Activated T-helper 1 cell treated with anti-CD3 and anti-CD28 coated beads, Interleukin-2, amount 50 U/mL, for 16 hours (primary cell): ENCODE measurements at places on chromosomes 7 and 10.

GRCh38 chr7:108634535-108634934 is 64.9 kb downstream of the DNAJB9 start:
- no peak for DNase-seq

DNA sequence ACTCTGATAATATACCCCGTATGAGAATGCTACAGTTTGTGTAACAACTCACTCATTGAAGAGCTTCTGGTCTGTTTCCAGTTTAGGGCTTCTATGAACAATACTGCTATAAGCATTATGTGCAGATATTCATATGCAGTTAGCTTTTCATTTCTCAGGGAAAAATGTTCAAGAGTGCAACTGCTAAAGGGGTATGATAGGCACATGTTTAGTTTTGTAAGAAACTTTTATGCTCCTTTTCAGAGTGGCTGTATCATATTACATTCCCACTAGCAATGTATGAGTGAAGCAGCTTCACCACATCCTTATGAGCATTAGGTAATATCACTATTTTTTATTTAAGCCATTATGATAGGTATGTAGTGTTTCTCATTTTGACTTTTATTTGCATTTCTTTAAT is 182.6 kb upstream of the CXCL12 start:
- DNase-seq, result no peak

DNA sequence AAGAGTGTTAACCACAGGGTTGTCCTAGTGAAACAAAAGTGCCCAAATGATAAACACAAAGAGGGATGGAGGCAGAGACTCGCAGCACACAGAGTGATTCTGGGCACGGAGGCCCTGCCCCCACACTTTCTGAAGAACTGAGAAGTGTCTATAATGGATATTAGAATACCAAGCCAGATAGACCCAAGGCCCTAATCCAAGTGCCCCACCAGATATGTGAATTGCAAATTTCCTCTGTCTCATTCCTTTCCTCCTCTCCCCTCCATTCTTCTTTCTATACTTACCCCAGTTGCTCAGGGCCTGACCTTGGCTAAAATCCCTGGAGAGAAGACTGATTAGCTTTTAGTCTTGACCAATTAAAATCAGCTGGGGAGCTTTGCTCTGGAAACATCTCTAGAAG is 106.8 kb upstream of the AOAH start:
- no peak for DNase-seq

GRCh38 chr7:147968046-147968610 is 622.4 kb upstream of the C7orf33 start:
- no peak for DNase-seq

- DNase-seq, result no peak
These were observed 17.5 kb upstream of the TRUB1 start for GRCh38 chr10:114920459-114920858.

GRCh38 chr7:14389181-14389591 is 399.7 kb upstream of the ETV1 start:
- DNase-seq, result no peak

DNA sequence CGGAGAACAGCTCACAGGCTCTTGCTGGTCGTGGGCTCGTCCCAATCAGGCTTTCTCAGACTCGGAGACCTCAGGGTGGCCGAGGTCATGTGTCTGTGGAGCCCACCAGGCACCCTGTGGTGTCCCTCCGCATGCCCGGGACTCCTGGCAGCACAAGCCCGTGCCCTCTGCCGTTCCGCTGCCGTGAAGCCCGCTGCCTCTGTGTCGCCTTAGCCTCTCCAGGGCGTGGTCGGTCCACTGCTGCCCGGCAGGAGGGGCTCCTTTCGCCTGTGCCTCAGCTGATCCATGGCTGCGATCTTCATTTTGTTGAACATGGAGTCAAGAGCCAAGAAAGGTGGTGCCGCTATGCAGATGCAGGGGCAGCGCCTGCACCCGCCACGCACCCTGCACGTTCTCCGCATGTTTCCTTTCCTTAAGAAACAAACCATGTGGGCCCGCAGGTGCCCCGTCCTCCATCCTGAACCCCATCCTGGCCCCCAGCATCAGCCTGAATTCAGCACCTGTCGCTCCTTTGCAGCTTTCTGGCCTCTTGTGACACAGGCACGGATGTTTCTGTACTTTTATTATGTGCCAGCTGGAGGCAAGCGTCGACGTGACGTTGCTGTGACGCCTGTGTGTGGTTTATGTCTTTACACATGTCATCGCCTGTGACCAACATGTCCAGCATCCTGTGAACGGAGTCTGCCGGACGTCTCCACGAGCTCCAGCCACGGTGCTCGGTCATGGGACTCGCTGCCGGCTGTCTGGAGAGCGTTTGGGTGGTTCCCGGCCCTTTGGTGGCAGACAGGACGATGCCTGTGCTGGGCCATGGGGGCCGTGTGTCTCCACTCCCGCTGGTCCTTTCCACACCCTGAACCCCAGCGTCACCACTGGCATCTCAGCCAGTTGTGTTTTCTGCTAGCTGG is 69.9 kb downstream of the NKX6-2 start:
- DNase-seq, result no peak

GRCh38 chr7:76133839-76134238 is 67.9 kb upstream of the SRRM3 start:
- no peak for DNase-seq

DNA sequence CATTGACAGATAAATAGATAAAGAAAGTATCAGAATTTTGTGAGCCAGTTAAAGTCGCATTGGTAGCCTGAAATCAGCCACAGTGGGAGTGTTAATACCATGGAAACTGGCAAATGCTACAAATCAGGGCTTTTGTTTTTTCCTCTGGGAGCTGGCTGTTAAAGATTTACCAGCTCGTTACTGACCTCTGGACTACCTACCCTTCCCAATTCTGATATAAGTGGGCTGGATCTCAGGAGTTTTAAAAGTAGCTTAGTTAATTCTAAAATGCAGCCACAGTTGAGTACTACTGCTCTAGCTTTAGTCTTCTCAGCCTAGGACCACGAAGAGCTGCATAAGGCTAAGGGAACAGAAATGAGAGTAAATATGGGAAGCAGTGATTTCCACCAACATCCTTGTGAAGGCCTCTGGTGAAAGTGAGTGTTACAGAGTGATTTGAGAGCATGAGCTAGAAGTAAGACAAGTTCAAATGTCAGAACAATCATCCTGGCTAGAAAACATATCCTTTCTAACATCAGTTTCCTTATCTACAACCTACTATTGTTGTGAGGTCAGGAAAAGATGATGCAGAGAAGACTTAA is 53.2 kb downstream of the A1CF start:
- no peak for DNase-seq

DNA sequence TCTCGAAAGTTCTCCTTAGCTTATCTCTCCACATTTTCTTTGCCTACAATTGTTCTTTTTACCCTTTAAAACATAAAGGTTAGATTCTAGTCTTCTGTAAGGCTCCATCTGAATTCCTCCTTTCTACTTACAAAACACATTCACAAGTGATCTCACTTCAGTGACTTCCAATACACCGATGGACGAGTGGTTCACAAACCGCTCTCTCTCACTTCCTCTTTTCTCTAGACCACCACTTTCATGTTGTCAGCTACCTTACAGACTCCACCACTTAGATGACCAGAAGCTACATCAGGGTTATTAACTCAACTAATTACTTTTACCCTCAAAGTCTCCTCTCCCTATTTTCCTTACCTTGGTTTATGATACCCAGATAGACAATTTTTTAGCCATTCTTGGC is 11.8 kb downstream of the MET start:
- DNase-seq, result no peak

GRCh38 chr7:124397134-124397533 is 364.3 kb upstream of the TMEM229A start:
- no peak for DNase-seq

DNA sequence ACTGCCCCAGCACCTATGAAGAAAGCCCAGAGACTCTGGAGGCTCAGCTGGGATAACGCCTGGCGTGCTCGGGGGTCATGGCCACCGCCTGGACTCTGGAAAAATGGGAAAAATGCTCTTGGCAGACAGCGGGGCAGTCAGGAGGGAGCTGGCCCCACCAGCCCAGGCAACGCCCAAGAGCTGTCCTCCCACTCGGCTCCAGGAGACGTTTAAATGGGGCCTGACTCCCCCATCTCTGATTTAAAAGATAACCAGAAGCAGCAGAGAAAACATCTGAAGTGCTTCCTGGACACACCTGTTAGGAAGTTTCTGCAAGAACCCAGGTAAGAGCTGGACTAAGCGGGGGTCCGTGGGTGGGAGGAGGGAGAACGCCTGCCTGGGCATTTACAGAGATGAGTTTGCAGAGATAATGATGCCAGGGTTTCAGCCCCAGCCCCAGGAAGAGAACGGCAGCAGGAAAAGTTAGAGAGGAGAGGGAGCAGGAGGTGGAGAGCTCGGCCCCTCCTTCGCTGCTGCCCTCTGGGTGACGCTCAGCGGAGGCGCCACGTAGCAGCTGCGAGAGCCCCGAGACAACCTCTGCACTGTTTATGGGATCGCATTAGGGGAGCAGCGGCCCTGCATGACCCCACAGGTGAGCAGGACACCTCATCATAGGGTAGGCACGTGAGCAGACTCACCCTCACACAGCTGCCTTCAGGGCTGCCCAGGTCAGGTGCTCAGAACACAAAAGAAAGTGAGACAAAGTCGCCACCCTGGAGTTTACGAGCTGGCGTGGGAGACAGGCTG is 83.5 kb upstream of the INSIG1 start:
- DNase-seq, result no peak

DNA sequence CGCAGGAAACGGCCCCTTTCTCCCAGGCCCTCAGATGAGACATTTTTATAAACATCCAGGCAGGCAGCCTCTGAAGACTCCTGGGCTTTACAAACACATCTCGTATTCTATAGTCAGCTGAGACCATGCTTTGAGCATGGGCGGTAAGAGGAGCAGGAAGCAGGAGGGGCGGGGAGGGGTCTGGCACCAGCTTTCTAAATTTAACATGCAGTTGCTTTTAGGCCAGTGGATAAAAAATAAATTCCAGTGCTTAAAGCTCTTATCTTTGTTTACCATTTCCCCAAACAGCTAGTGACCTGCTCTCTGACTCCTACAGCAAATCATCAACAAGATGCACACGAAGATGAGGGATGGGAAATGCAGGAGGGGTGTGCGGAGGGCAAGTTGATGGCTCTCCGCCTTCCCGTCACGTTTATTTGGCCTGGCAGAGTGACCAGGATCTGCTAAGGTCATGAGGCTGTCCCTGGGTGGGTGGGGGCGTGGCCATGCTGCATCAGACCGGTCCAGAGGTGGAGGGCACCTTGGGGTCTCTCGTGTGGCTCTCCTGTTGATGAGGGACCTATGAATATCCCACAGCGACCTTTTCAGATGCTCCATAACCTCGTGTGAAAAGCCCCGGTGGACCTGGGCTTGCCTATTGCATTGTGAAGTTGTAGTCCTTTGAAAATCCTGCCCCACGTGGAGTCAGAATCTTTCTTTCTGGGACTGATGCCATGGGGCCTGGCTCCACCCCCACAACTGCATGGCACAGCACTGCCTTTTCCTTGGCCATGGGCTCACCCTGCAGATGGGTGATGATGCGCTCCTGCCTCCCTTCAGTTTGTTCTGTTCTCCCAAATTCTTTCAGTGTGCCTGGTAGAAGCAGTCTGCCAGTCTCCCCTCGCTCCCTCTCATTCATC is 67.5 kb downstream of the PARP12 start:
- DNase-seq, result no peak

- no peak for DNase-seq
These were observed at the start of gene ABCC2 for GRCh38 chr10:99782447-99783286. TSS of gene ABCC2 (plus strand) at chr10:99782640. CDS start at chr10:99782845, 205 bp downstream.

DNA sequence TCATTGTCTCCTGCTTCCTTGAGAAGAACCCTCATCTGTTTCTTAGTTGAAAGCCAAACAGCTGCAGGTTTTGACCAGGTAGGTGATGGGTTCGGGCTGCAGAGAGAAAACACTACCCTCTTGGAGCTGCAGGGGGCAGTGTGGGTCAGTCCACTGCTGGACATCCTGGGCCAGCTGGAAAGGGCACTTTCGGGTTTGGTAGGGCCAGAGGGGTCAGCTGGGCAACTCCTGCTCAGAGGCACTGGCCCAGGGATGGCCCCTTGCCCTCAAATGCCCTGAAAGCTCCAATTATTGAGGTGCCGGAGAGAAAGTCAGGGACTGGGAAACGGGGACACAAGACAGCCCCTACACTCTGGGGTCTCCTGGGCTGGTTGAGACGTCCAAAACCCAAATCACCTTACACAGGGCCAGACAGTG is 90.7 kb downstream of the MKI67 start:
- DNase-seq, result peak; percentile 44

DNA sequence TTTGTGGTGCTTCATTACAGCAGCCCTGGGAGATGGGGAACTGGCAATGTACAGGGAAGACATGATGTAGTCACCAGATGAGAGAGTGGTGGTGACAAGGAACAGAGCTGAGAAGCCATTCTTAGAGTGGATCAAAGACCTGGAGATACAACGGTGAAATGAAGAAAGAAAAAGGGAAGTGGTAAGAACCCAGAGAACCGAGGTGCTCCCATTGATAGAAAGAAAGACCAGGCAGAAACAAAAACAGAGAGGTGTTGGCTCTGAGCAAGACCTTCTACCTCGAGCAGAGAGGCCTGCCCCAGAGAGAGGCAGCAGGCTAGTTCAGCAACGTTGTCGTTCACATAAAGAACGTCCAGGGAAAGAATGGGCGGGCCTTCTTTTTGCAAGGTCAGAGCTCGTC is 186.7 kb downstream of the ADAM12 start:
- no peak for DNase-seq

DNA sequence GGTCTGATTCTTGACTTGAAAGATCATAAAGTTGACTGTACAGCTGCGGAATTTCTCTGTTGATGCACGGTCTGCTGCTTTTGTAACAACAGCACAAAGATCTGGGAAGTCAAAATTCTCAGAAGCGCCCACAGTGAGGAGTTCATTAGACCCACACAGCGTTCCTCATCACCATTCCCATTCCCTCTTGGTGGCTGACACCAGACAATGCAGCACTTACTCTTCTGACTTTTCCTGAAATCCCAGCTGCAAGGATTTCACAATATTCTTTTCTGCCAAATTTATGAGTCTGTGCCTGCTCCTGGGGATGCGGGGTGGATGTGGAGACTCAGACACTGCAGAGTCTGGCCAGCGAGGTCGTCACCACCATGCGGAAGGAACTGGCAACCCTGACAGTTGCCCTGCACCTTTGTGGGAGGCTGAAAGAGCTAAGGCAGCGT is 233.9 kb downstream of the FANK1 start:
- DNase-seq, result no peak

DNA sequence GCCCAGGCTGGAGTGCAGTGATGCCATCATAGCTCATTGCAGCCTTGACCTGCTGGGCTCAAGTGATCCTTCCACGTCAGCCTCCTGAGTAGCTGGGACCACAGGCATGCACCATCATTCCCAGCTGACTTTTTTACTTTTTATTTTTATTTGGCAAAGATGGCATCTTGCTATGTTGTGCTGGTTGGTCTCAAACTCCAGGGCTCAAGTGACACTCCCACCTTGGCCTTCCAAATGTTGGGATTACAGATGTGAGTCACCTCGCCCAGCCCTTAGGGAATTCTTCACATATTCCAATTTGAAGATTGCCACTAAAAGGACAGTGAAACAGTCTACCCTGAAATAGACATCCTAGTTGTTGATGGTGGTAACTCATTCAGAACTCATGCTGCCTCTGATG is 27.7 kb downstream of the SUGCT start:
- DNase-seq, result no peak

- DNase-seq, result no peak
These were observed 53.5 kb downstream of the SCIN start for GRCh38 chr7:12623885-12624498.

GRCh38 chr7:68166525-68166924 is 1169.9 kb downstream of the TYW1 start:
- DNase-seq, result no peak
